ENCODE measurements at places on chromosomes 11 and 22.
A peak's percentile ranks its signal among the peaks of the same experiment; 100 is the strongest.

DNA sequence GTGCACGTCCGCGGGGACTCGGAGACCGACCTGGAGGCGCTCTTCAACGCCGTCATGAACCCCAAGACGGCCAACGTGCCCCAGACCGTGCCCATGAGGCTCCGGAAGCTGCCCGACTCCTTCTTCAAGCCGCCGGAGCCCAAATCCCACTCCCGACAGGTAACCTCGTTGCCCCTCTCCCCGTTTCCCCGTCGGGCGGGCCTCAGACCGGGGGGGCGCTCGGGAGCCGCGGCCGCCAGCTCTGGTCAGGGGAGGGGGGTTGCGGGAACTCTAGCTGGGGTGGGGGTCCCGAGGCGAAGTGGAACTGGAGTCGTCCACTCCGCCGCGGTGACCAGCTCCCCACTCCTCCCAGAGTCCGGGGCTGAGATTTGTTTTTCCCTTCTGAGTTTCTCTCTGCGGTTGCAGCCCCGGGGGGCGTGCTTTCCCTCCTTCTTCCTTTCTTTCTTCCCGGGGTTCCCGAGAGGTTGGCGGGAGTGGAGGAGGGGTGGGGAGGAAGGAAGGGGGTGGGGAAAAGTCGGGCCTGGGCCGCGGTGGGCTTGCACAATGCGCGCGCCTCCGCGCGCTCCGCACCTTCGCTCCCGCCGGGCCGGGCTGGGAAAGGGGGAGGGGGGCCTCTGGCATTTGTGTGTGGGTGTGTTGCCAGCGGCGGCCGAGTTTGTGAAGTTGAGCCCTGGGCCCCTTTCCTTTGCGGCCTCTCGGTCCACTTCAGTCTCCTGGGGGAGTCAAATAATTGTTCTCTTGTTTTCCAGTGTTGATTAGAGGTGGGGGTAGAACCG, 952 bp downstream of the YAP1 start:
- peak; percentile 48 for DNase-seq

GRCh38 chr11:133156986-133157745, 375.1 kb downstream of the OPCML start:
- DNase-seq: no peak

DNA sequence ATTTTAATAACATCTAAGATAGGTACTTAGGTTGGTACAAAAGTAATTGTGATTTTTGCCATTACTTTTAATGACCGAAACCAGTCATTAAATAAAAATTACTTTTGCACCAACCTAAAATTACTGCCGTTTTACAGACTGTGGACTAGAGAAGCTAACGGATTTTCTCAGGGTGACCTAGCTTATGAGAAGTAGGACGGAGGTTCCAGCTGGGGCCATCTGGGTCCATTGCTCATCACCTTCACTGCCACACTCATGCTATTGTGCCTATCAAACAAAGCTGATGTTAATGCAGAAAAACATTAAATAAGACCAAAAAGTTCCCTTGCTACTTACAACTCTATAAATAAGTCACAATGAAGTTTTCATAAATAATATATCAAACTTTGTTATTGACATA, 38.9 kb downstream of the GRIA4 start:
- DNase-seq: no peak

GRCh38 chr22:29393019-29393608, 4.7 kb upstream of the AP1B1 start:
- no peak for DNase-seq

- no peak for DNase-seq
Measured at GRCh38 chr11:46987183-46987582, 50.6 kb downstream of the CSTPP1 start.

- DNase-seq: no peak
Measured at GRCh38 chr11:2358754-2359442, 18.2 kb upstream of the CD81 start.

GRCh38 chr11:63888170-63889086, 28.5 kb downstream of the RCOR2 start:
- peak; percentile 25 for DNase-seq

DNA sequence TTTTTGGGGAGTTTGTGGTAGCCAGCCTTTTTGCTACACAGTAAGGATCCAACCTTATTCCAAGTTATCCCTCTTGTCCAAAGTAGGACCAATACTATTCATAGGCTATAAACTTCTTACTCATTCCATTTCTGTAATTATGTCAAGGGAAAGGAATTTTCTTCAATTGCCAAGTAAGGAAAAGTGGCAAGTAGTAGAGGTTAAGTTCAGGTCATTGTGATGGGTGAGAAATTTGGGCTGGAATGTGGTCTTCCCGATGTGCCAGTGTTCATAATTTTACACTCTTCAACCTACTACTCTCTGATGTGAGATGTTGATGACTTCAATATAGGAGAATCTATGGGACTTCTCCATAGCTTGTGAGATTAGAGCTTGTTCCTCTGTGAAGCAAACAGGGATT, 648.8 kb downstream of the METTL15 start:
- peak; percentile 66 for DNase-seq

DNA sequence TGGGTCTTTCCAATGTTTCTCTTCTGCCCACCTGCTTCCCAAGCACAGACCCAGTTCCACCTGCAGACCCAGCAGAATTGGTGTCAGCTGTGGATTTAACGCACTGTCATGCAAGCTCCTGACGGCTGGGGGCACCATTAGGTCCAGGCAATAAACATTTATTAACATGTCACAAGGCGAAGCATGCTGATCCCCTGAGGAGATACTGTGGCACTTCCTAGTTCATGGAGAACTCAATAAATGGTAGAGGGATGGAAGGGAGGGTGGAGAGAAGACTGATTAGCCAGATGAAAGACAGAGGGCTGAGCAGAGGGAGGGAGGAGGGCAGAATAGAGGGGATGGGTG, 68.3 kb upstream of the TSPAN18 start:
- DNase-seq: peak; percentile 11

- DNase-seq: no peak
Measured at GRCh38 chr11:76030286-76030685, 176.0 kb downstream of the WNT11 start.

DNA sequence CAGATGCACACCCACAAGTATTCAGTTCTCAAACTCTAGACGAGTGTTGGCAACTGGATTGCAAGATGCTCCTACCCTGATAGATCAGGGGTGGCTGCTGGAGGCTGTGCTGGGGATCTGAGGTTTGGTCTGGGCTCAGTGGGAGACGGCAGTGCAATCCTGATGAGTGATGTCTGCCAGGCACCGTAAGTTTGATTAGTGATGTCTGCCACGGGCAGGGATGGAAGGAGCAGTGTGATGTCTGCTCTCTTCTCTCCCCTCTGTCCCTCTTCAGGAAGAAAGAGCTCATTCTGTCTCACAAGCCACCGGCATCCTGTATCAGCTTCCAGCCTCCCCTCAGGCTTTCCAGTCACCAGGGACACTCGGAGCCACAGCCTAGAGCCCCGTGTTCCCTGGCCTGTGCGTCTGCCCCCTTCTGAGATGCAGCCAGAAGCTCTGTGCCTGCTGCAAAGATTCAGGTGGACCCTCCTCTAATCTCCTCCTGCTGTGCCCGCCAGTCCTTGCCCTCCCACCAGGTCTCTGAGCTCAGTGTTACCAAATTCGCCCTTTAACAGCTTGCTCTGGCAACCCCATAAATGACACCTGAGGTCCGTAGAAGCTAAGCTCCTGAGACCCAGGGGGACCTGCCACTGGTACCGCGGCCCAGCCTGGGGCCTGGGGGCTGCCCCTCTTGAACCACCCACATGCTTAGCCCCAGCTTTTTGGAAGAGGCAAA, 19.9 kb downstream of the TP53I11 start:
- no peak for DNase-seq

DNA sequence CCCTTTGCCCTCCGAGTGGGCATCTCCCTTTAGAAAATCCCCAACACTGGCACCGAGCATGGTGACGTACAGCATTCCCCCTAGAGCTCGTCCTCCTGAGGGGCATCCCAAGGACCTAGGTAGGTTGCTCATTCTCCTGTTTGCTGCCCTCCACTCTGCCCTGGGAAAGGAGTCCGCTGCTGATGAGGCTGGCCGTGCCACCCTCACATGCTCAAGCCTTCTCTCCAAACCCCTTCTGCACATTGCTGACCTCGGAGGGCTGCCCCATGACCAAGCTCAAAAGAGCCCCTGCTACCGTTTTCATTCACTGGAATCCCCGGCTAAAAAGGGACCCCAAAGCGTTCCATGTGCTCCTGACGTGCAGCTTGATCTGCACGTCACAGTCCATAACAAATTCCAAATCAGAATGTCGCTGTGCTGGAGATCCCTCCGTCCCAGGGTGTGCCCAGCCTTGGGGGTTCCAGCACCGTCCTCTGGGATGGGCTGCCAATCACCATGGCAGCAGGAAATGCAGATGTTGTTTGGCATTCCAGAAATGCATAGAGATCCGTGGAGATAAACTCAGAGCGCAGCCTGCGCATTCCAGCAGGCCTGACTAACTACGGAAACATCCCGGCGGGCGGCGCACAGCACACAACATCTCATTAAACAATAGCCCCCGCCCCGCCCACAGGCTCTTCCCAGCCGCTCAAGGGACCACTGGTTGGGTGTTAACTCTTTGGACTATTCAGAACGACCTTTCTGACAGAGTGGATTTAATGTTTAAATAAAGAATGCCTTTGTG, 26.3 kb upstream of the GNB1L start:
- DNase-seq: peak; percentile 95

DNA sequence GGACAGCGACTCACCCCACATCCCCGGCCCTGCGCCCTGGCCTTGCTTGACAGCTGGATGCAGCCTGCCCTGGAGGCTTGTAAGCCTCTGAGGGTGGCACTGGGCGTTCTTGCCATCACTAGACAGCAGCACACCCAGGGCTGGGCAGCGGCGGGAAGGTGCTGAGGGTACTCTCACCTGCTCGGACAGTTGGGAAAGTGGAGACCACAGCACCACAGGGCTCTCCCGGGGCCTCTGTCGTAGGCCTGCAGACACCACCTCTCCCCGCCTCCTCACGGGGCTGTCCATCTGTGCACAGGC, 18.8 kb upstream of the BRSK2 start:
- no peak for DNase-seq

GRCh38 chr11:2547806-2548205, 103.0 kb downstream of the KCNQ1 start:
- no peak for DNase-seq

DNA sequence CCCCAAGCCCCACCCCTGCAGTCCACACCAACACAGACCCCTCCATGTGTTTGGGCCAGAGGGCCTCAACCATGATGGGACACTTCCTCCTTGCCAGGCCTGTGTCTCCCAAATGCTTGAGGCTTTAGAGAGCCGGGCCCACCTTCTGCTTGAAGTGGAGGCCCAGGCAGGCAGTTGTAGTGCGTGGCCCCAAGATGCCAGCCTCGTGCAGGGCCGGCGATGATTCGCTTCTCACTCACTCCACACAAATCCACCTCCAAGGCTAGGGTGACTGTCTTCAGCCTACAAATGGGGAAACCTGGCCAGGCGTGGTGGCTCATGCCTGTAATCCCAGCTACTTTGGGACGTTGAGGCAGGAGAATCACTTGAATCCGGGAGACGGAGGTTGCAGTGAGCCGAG, 5.7 kb downstream of the PRR5 start:
- peak; percentile 63 for DNase-seq

DNA sequence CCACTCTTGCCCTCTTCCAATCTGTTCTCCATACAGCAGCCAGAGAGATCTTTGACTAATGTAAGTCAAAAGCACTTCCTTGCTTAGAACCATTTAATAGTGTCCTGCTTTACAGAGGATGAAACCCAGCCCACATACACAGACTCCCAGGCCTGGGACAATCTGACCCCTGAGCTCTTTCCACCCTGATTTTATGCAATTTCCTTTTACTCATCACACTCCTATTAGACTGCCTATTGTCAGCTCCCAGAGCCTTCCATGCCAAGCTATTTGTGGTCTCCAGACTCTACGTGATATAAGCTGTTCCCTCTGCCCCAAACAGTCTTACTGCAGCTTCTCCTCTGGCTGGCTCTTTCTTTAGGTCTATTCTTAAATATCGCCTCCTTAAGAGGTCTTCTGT, 28.1 kb downstream of the ME3 start:
- DNase-seq: peak; percentile 25

- DNase-seq: peak; percentile 68
Measured at GRCh38 chr11:2929531-2929949, 320 bp upstream of the PHLDA2 start.

DNA sequence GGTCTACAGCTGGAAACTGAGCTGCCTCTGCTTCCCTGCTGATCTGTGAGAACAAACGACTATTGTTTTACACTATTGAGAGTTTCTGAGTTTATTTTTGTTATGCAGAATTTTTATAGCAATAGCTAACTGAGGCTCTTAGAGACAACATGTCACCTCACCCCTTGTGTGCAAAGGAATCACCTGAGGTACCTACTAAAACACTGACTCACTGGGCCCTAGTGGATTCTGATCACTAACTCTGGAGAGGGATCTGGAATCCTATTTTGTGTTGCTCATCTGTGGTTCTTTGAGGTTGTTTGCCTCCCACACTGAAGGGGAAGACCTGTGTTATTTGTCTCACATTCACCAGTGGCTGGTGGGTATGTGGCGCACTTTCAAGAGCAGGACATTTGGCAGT, 13.4 kb upstream of the B3GAT1 start:
- DNase-seq: no peak

DNA sequence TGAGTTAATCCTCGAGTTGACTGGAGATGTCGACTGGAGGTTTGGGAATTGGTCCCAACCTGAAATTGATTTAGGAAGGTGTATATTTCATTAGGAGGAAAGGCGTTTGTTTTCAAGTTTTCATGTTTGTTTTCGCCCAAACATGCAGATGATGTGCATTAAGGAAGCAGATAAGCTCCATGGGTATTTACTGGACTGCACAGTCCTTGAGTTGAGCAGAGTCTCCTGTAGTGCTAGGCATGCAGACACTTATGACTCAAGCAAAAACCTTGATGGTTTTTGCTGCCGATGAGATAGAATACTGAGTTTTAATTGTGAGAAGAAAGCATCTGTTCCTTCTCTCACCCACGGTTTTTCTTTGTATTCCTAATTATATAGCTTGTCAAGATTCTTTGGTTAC, 27.9 kb downstream of the CABIN1 start:
- no peak for DNase-seq

DNA sequence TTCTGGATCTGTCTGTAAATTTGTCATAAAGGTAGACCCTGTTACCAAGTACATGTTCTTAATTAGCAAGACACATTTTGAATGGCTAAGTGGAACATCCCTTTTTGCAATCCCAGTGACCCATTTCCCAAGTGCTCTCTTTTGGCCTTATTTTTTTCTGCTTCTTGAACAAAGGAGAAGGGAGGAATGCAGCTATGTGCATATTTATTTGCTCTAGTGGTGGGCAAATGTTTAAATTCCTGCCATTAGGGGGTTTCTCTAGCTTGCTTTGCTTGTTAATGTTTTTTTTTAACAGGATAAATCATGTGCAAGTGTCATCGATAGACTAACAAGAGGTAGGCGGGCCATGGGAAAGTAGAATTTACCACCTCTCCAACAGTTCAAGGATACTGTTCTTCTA, 135.7 kb downstream of the COMMD9 start:
- no peak for DNase-seq

DNA sequence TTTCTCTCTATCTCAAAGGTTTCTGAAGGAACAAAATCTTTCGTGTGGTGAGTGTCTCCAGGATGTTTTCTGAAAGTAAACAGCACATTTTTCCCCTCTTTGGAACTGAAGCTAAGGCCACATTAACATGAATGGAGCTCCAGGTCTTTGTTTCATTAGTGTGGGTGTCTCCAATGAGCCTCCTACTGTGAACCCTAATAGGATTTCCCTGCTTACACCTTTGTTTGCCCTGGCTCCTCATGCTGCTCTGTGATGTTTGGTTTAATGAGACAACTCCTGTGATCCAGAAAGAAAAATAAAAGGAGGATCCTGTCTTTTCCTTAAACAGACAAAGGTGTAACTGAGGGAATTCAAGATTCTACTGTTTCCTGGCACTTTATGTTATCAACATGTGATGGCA, 76.9 kb upstream of the SLC6A5 start:
- DNase-seq: no peak

- no peak for DNase-seq
Measured at GRCh38 chr11:94181526-94181925, 52.9 kb downstream of the PANX1 start.

GRCh38 chr11:86418106-86418505, 43.4 kb downstream of the CCDC81 start:
- DNase-seq: no peak

Data from HFFc6 (cell line).